ENCODE measurements at places on chromosomes 3 and 15.

DNA sequence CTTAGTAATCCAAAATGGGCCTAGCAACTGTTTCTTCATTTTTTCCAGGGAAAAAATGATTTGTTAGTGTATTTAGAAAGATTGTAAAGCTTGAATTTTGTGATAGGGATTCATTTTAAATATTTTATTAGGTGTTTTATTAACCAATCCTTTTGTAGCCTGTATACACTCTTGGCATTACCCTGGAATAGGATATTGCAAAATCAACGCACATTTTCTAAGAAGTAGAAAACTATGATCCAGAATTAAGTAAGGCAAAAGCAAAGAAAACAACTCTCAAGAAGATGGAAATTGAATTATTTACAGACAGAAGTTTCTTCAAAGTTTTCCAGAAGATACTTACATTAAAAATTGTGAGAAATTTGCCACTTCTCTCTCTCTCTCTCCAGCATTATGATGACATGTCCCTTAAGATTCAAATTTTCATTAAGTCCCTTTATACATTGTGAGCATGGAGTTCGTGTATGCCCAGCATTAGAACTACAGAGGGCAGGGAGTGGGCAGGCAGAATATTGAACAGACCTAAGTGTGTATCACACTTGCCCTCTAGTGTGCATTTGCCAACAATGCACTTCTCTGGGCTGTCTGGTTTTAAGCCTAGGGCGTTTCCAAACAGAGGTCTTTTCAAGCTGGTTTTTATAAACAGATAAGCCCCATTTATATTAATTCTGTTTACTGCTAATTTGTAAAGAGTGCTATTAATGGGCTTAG is 28.5 kb upstream of the CMSS1 start:
- DNase-seq = peak; percentile 32

DNA sequence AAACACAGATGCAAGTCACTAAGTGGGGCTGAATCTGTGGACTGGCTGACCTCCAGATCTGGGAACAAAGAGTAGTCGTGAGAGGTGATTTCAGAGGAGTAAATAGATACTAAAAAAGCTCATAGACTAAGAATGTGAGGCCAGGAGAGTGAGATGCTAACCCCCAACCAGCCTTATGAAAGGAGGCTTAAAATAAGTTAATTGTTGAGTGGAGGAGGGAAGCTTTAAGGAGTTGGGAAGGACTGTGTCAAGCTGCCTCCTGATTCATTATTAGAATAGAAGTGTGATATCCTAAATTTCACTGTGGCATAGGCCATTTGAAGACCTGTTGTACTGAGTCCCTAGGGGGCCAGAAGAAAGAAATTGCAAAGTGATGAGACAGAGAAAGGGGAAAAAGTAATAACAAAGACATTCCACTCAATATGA is 107.6 kb downstream of the RBPMS2 start:
- DNase-seq = peak; percentile 49

DNA sequence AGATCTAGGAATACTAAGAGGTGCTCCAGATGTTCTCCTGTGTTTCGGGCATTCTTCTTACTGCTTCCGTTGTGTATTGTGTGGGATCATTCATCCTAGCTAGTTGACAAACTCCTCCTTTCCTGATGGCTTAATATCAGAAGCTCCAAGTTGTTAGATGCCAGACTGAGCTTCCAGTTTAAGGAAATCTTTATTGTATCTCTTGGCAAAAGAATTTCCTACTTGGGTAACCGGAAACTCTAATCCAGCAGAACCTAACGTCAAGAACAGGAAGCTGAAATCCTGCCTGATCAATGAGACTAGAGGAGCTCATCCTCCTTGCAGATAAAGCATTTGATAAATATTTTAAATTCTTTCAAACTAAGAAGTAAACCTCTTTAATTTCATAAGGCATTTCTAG is 27.7 kb upstream of the MYH15 start:
- no peak for DNase-seq

GRCh38 chr3:132273036-132273435 is 44.2 kb upstream of the ACP3 start:
- DNase-seq = no peak

- DNase-seq = no peak
Observed at GRCh38 chr3:17771177-17772017, 29.0 kb upstream of the TBC1D5 start.

DNA sequence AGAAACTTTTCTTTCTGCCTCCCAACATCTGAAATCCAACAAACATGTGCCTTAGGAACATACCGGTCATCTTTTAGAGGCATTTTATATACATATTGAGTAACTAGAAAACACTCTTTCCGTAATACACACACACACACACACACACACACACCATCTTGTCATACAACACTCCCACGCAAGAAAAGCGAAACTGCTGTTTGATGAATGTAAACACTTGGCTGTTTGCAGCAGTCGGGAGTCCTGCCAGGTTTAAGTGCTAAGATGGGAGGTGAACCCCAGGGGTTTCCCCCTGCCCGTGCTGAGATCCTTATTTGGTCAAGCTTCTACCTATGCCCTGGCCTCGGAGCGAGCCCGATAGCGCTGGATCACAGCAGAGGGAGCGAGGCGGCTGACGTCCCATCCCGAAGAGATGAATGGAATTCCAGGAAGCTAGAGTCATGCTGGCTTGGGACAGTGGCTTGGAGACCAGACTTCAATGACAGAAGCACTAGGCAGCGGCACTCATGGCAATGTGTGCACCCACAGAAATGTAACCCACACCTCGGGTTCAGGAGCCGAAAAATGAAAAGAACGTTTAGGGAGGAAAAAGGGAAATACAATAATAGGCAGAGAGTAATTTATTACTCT is 1.3 kb upstream of the THBS1 start:
- DNase-seq = peak; percentile 86

DNA sequence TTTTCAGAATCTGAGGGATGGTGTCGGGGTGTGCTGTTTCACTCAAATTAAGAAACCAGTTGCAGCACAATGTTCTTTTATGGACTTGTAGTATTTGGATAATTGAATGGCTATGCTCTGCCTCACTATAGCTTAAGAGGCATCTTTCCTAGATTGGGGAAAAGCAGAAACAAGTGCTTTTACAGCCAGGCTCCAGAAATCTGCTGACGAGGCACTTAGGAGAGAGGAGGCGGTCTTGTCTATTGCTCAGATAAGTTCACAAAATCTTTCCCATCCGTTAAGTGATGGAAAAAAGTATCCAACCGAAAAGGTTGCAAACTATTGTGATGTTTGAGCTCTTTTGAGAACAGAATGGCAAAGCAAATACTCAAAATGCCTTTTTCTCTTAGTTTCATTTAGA is 336.1 kb upstream of the RARB start:
- DNase-seq = no peak

- no peak for DNase-seq
Observed at GRCh38 chr3:150681057-150681456, 22.7 kb downstream of the ERICH6 start.

DNA sequence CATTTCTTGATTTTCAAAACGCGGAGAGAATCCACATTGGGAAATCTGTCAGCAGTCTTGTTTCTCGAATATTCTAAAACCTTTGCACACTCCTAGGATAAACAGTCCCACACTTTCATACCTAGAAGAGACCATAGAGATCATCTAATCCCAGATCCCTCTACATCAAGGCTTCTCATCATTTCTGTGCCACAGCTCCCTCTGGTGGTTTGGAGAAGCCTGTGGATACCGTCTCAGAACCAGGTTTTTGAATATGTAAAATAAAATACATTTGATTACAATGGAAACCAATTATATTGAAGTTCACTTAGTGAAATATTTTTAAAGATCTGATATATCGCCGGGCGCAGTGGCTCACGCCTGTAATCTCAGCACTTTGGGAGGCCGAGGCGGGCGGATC is 211.9 kb upstream of the GOLGA6L4 start:
- no peak for DNase-seq

- no peak for DNase-seq
Observed at GRCh38 chr15:58065445-58066041, at the start of gene ALDH1A2. TSS of gene ALDH1A2 (minus strand) at chr15:58065711. CDS start at chr15:58065650, 61 bp downstream.

- DNase-seq = peak; percentile 70
Observed at GRCh38 chr15:57227899-57228298, 148.4 kb upstream of the CGNL1 start.

DNA sequence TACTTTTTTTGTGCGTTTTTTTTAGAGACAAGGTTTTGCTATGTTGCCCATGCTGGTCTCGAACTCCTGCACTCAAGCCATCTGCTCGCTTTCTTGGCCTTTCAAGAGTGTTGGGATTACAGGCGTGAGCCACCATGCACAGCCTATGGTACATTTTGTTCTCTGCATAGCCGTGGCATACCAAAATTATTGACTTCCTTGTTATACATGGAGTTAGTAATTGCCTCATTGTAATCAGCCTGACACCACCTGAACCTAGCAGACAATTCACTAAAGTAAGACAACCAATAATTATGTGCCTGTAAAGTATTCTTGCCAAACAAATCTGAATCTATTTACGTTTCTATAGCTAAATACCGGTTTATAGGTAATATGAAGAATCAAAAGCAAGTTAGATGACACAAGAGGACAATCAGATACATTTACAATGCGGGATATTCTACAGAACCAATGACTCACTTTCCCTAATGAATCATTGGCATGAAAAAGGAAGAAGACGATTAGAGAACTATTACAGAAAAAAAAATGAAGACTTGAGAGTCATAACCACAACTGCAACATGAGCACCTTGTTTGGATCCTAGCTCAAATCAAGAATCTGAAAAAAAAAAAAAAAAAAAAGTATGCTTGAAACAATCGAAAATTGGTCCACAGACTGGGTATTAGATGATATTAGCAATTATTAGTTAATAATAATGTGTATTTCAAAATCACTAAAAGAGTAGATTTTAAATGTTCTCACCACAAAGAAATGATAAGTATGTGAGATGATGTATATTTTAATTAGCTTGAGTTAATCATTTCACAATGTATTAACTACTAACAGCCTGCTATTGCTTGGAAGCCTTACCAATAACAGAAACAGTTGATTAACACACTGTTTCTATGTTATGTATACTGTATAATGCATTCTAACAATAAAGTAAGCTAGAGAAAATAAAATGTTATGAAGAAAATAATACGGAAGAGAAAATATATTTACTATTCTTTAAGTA is 7.1 kb downstream of the GUCA1C start:
- peak; percentile 39 for DNase-seq

DNA sequence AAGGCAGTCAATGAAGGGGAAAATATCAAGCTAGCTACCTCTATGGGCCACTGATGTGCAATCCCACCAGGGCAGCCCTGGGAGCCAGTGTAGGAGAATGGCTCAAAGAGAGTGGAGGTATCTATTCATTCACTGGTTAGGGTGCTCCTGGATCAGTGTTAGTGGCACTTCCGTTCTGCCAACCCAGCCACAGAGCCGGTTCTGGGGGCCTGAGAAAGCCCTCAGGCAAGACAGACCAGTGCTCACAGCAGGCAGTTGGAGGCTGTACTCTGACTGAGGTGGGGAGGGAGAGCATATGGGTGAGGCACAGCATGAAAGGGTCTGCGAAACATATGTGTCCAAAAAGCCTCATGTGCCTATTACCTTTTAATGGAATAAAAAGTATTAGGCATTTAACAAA is 109.3 kb downstream of the KCNMB2 start:
- DNase-seq = no peak

GRCh38 chr3:197522881-197523441 is 32.8 kb downstream of the BDH1 start:
- DNase-seq = no peak

GRCh38 chr3:178777718-178778411 is 241.6 kb downstream of the KCNMB2 start:
- DNase-seq = peak; percentile 11

- DNase-seq = no peak
Observed at GRCh38 chr3:44026220-44026865, 215.3 kb upstream of the TOPAZ1 start.

DNA sequence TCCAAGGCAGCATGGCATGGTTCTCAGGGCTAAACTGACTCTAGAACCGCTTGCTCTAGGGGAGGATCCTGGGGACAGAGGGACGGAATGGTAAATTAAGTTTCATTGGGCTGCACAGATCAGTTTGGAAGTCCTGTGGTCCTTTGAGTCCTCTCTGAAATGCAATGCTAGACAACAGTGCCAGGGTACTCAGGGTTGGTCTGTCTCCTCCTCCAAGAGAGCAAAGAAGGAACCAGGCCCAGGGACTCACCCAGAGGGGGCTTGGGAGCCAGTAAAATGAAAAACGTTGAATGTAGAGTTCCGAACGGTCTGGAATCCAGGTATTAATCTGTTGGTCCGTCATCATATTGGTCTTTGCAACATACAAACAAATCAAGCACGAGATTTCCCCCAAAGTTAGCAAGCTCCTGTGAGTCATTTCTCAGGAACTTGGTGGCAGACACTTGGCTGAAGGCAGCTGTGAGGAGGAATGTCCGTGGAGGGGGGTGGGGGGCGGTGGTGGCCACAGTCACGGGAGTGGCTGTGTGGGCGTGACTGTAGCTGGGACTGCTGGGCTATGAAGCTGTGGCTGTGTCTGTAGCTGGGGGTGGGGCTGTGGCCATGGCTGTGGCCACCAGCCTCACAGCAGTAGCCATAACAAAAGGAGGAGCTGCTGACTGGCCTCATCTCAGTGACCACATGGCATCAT is 361.0 kb downstream of the SHQ1 start:
- DNase-seq = peak; percentile 82

- no peak for DNase-seq
Observed at GRCh38 chr3:133588784-133589465, 15.4 kb downstream of the CDV3 start.

- no peak for DNase-seq
Observed at GRCh38 chr15:67915461-67916374, 75.9 kb upstream of the RNU6-1 start.

DNA sequence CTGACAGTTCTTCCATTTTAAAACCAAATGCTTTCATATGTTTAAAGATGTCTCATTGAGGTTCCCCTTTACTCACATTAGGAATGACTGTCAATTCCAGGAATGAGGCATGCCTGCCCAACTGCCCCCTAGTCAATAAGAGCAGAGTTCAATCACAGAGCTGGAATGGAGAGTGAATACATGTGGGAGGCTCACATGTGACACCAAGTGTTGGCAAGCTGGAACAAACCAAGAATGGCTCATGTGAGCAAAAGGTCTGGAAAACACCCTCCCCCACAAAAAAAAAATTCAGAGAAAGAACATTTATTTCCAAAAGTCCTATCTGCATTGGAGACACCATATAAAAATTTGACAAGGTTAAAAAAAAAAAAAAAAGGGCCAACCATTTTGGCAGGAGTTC is 3.7 kb downstream of the PBRM1 start:
- peak; percentile 40 for DNase-seq

GRCh38 chr3:97827741-97828471 is 6.1 kb downstream of the CRYBG3 start:
- DNase-seq = no peak

GRCh38 chr3:16728770-16729745 is 123.8 kb upstream of the DAZL start:
- DNase-seq = peak; percentile 63

Data from fibroblast of skin of left quadriceps (primary cell).